ENCODE measurements at places on chromosomes 2 and 18. TPM values are rescaled to one million over a fixed set of nuclear protein-coding genes. Genes with fewer than 3 reads are reported as not detected.

The GCKR gene
- total RNA-seq = 7.6 TPM

DNA sequence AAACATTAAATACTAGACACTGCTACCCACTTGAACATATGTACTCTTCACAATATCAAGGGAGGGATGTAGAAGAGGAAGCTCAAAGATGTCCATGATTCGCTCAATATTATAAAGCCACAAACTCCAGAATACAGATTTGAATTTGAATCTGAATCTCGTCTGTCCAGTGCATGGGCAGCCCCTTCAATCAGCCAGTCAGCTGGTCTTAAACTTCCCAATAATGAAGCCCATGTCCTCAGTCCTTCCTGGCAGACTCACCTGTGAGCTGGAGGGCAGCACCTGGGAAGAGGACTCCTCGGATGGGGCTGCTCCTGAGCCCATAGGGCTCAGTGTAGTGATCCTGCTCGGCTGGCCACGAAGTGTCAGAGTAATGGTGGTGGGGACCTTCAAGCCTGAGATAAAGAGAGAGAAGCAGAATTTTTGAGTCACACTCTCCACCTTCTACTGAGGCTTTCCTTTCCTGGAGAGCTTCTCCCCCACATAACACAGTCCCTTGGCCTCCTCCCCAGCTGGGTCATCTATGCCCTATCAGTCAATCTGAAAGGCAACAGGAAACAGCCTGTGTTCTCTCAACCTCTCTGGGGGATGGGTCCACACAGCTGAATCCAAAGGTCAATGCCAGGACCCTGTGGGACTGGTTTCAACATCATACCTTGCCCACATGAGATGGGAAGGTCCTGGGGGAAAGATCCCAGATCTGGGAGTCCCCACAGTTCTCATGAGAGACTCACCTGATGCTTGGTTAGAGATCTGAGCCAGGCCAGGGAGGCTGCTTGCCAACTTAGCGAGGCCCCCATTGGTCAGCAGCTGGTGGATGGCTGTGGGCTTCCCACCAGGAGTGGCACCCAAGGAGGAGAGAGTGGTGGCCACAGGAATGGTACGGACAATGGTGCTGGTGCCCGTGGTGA lies 36.5 kb downstream of the KANSL3 start:
- no peak for DNase-seq

DNA sequence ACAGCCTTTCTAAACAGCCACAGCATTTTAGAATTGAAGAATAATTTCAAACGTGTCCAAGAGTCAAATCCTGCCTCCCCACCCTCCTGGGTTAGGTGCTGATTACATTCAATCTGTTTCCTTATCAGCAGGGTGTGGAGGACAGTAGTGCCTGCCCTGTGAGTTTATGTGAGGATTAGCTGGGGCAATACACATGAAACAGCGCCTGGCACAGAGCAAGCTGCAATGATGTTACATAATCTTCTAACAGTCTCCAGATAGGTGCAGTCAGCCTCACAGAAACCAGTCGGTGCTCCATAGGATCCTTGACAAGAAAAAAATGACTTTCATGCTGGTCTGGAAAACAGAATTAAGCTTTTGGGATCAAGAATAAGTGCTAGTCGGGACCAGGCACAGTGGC lies 91.7 kb upstream of the ITGA6 start:
- peak; percentile 17 for DNase-seq

DNA sequence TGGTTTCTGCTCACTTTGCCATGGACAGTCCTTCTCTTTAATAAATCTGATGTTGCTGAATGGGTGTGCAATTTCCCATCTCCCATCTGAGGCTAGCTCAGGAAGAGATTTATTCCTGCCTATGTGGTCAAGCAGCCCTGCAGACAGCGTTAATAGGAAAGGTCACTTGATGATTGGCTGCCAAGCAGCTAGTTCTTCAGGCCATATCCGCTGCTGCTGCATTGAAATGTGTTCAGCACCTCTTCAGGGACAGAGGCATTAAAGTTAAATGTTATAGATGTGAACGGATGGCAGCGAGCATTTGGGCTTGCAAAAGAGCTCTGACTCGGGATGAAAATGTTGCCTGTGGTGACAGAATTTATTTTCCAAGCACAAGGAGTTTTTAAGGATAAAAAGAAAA lies 474.2 kb downstream of the PIK3C3 start:
- DNase-seq = no peak

All from mucosa of gallbladder (tissue), 1 donor.